Mucosa of gallbladder (tissue), 1 donor: ENCODE measurements at places on chromosomes 6 and 20. TPM values are rescaled to one million over a fixed set of nuclear protein-coding genes. Genes with fewer than 3 reads are reported as not detected.

GRCh38 chr6:30821862-30822784, 62.2 kb upstream of the DDR1 start:
- no peak for DNase-seq

GRCh38 chr6:163253556-163254213, 160.8 kb upstream of the QKI start:
- DNase-seq = no peak

GRCh38 chr20:24357931-24358330, 111.5 kb upstream of the SYNDIG1 start:
- no peak for DNase-seq

ZNF831 gene
- total RNA-seq = 1.4 TPM

MAFB gene
- total RNA-seq = 22.5 TPM

RAB44 gene
- 0.75 TPM for total RNA-seq
